ENCODE measurements at places on chromosomes 4 and X. TPM values are rescaled to one million over a fixed set of nuclear protein-coding genes. Genes with fewer than 3 reads are reported as not detected.

DNA sequence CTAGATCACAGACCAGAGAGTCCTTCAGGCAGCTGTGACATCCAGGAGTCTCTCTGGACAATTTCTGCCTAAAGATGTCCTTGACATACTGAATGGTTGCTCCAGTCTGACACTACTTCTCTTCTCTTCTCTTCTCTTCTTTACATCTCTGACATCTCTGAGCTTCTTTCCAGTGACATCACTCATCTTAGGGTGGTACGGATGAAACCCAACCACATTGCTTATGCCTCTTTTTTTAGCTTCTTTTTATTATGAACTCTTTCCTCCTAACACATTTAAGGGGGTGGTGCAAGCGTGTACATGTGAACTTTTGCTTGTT, 39.4 kb upstream of the IRF2 start:
- H3K27ac ChIP-seq: no peak overlapping the region
- no peak for DNase-seq
- H3K27me3 ChIP-seq: no peaks in the 10 kb centered on the region
- no peaks in the 10 kb centered on the region for H3K36me3 ChIP-seq
- H3K4me1 ChIP-seq: peaks cover 5% of the 10 kb centered on the region

DNA sequence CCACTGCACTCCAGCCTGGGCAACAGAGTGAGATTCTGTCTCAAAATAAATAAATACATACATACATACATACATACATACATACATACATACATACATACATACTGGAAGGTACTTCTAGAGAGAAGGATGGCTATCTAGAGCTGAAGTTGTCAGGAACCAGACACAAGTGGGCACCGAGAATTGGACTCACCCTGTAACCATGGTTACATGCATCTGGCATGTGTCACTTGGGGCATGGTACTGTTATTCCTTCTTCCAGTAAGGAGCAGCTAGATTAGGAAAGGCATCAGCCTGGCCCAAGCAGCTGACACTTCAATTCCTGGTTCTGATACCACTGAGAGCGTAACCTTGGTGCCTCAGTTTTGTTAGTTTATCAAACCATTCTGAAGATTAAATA, 127.1 kb downstream of the SH3KBP1 start:
- no peak for DNase-seq
- H3K27ac ChIP-seq: no peak overlapping the region
- peaks cover 5% of the 10 kb centered on the region for H3K27me3 ChIP-seq
- H3K4me3 ChIP-seq: no peak overlapping the region
- H3K36me3 ChIP-seq: no peaks in the 10 kb centered on the region
- H3K4me1 ChIP-seq: no peaks in the 10 kb centered on the region

DNA sequence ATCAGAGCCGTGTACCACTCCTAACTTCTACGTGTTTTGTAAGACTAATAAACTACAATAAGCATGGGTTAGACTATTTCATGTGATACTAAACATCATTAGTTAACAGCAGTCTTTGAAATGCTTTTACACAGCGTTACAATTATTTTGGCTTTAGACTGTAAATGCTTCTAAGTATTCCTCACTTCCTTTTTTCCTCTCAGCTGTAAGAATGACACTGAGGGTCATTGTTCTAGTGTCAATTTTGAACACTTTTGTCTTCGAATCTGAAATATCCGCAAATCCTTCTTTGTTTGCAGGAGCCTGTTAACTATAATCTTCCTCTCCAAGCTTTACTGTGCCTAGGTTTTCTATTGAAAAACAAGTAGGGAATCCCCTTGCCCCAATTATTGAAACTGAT, 1.5 kb downstream of the ABCE1 start:
- peak overlapping the region; percentile 94 for H3K27ac ChIP-seq
- no peak for DNase-seq

GRCh38 chrX:40007131-40007755, 90.5 kb downstream of the BCOR start:
- no peaks in the 10 kb centered on the region for H3K4me1 ChIP-seq
- H3K27me3 ChIP-seq: peaks cover 35% of the 10 kb centered on the region
- no peaks in the 10 kb centered on the region for H3K36me3 ChIP-seq
- H3K4me3 ChIP-seq: no peak overlapping the region

GRCh38 chr4:174640146-174640545, 117.9 kb upstream of the HPGD start:
- no peak overlapping the region for H3K27ac ChIP-seq
- H3K4me1 ChIP-seq: no peaks in the 10 kb centered on the region
- H3K36me3 ChIP-seq: no peaks in the 10 kb centered on the region
- no peak for DNase-seq
- H3K27me3 ChIP-seq: no peaks in the 10 kb centered on the region

- H3K36me3 ChIP-seq: no peaks in the 10 kb centered on the region
- H3K4me1 ChIP-seq: no peaks in the 10 kb centered on the region
- H3K4me3 ChIP-seq: no peak overlapping the region
- H3K27ac ChIP-seq: no peak overlapping the region
- H3K27me3 ChIP-seq: no peaks in the 10 kb centered on the region
- DNase-seq: no peak
Measured at GRCh38 chrX:29496636-29497180, 718.7 kb upstream of the MAGEB2 start.

The PAGE4 gene
- total RNA-seq: not detected

- H3K4me3 ChIP-seq: no peak overlapping the region
- H3K36me3 ChIP-seq: no peaks in the 10 kb centered on the region
- DNase-seq: no peak
- H3K27me3 ChIP-seq: no peaks in the 10 kb centered on the region
- H3K4me1 ChIP-seq: no peaks in the 10 kb centered on the region
- H3K27ac ChIP-seq: no peak overlapping the region
Measured at GRCh38 chr4:95290702-95291101, 258.1 kb downstream of the UNC5C start.

The ARSJ gene
- 0.15 TPM for total RNA-seq

The CT47C1 gene
- total RNA-seq: not detected

GRCh38 chr4:75742451-75742850, 18.1 kb downstream of the USO1 start:
- no peak overlapping the region for H3K4me3 ChIP-seq
- DNase-seq: no peak
- H3K4me1 ChIP-seq: peaks cover 59% of the 10 kb centered on the region
- no peaks in the 10 kb centered on the region for H3K27me3 ChIP-seq
- peak overlapping the region; percentile 84 for H3K27ac ChIP-seq

GRCh38 chrX:78199851-78200250, 60.4 kb upstream of the TAF9B start:
- no peak overlapping the region for H3K4me3 ChIP-seq
- no peak overlapping the region for H3K27ac ChIP-seq
- H3K36me3 ChIP-seq: no peaks in the 10 kb centered on the region
- no peaks in the 10 kb centered on the region for H3K27me3 ChIP-seq
- no peak for DNase-seq
- H3K4me1 ChIP-seq: no peaks in the 10 kb centered on the region

GRCh38 chr4:172996571-172997216, 171.9 kb upstream of the GALNT7 start:
- no peak overlapping the region for H3K27ac ChIP-seq
- H3K4me3 ChIP-seq: no peak overlapping the region
- DNase-seq: no peak
- H3K36me3 ChIP-seq: no peaks in the 10 kb centered on the region
- H3K4me1 ChIP-seq: peaks cover 3% of the 10 kb centered on the region

The HTN3 gene
- total RNA-seq: not detected

The NSG1 gene
- not detected for total RNA-seq

The TGIF2LX gene
- total RNA-seq: not detected

- no peaks in the 10 kb centered on the region for H3K27me3 ChIP-seq
- H3K36me3 ChIP-seq: no peaks in the 10 kb centered on the region
- DNase-seq: peak; percentile 44
- peaks cover 24% of the 10 kb centered on the region for H3K4me1 ChIP-seq
- peak overlapping the region; percentile 93 for H3K4me3 ChIP-seq
- H3K27ac ChIP-seq: peak overlapping the region; percentile 94
Measured at GRCh38 chr4:169269916-169270809, 593 bp downstream of the SH3RF1 start.

The SMIM31 gene
- not detected for total RNA-seq

DNA sequence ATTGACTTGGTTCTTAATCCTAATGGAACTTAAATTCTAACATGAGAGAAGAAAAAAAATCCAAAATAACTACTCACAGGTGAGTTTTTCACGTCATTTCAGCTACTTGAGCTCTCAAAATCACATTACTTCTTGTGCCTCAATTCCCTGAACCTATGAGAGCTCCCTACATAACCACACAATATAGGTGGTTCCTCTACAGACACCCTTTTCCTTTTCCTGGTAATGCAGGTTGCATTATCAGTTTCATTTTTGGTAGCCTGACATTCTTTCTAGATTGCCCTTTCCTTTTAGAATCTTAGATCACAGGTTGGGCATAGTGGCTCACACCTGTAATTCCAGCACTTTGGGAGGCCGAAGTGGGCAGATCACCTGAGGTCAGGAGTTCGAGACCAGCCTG, 4.3 kb downstream of the GPR34 start:
- H3K4me1 ChIP-seq: peaks cover 4% of the 10 kb centered on the region
- no peak for DNase-seq
- no peak overlapping the region for H3K4me3 ChIP-seq
- H3K27me3 ChIP-seq: no peaks in the 10 kb centered on the region

The NLRP2B gene
- total RNA-seq: 0.36 TPM

DNA sequence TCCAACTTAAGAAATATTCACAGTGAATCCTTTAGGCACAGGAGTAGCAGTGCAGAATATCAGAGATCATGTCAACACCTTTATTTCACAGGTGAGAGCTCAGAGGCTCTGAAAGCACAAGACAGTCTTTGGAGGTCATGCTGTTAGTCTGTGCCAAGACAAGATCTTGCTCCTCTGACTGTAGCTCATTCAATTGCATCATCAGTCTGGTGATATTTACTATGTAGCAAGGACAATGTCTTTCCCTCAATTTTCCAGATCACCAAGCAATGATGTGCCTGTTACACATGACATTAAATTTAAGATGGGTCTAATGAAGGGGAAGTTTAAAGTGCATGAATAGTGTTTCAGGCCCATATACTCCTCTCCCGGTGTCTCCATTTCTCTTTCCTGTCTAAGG, 277.5 kb downstream of the IL15 start:
- DNase-seq: no peak
- no peaks in the 10 kb centered on the region for H3K27me3 ChIP-seq
- H3K36me3 ChIP-seq: no peaks in the 10 kb centered on the region
- H3K4me1 ChIP-seq: no peaks in the 10 kb centered on the region
- H3K4me3 ChIP-seq: no peak overlapping the region

The AFM gene
- 0.55 TPM for total RNA-seq

The SPP1 gene
- not detected for total RNA-seq

The ARHGAP24 gene
- total RNA-seq: 5.7 TPM

DNA sequence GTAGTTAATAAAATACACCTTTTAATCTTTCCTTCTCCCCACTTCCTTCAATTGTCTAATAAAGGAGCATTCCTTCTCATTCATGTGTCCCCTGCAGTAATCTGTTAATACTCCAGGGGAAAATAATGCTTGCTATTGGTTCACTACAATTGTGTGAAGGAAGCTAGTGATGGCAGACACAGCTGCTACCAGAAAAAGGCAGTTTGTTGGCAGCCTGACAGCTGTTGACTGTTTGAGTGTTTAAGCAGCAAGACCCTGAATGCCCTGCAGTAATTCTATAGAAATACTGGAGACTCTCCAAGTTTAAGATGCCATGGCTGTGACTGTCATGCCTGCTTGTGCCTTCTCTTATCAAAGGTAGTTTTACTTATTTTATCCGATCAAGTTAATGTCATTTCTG, 359.5 kb downstream of the C4orf33 start:
- no peak for DNase-seq
- no peaks in the 10 kb centered on the region for H3K27me3 ChIP-seq
- no peak overlapping the region for H3K4me3 ChIP-seq
- H3K36me3 ChIP-seq: no peaks in the 10 kb centered on the region
- no peak overlapping the region for H3K27ac ChIP-seq

DNA sequence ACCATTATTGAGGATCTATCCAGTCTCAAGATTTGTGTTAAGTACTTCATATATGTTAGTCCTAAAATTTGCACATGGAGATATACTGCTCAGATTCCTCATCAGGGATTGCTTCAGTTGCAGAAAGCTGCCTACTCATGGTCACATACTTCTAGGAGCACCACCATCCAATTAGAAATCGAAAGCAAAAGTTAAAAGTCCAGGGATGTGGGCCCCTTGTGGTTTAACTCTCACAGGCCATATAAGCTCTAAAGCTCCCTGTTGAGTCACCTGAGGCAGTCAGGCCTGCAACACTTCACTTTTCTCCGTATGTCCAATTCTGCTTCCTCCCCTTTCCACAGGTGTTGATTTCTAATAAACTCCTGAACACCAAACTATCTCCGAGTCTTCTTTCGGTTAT, 84.2 kb downstream of the CNOT6L start:
- H3K36me3 ChIP-seq: peaks cover 19% of the 10 kb centered on the region
- no peaks in the 10 kb centered on the region for H3K27me3 ChIP-seq
- no peak for DNase-seq
- no peaks in the 10 kb centered on the region for H3K4me1 ChIP-seq
- H3K4me3 ChIP-seq: no peak overlapping the region

- no peaks in the 10 kb centered on the region for H3K27me3 ChIP-seq
- peaks cover 41% of the 10 kb centered on the region for H3K4me1 ChIP-seq
- H3K4me3 ChIP-seq: peak overlapping the region; percentile 5
- H3K36me3 ChIP-seq: no peaks in the 10 kb centered on the region
Measured at GRCh38 chr4:142351958-142352357, 494.1 kb downstream of the INPP4B start.

DNA sequence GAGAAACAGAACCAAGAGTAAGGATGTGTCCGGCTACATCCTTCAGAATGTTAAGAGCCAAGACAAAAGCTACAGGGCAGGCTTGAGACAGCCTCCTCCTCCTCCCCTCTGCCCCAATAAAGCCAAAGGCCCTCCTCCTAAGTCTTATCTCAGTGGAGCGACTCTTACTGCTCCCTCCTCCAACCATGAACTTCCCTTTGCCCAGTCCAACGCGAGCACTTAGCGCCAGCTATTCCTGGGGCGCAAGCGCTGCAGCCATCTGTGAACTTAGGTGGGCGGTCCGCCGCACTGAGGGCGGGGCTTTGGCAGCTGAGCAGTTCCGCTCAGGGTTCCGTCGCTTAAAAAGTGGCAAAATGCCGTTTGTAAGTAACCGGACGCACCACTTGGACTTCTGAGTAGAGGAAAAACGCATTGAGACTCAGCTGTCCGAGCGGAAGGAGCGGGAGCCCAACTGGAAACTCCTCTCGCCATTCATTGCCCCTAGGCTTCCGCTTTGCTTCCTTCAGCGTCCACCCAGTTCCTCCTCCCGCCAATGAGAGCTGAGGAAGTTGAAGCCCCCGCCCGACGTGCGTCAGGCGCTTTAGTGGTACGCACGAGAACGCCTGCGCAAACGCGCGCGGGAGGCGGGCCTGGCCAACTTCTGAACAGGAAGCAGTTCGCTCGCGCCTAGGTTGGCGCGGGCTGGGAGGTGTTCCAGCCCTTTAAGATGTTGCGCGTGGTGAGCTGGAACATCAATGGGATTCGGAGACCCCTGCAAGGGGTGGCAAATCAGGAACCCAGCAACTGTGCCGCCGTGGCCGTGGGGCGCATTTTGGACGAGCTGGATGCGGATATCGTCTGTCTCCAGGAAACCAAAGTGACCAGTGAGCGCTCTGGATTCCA, at the start of gene APEX2:
Gene APEX2 (plus strand): TSS at position 647 of the 882 bp plus-strand sequence. CDS start 60 bp downstream, at position 707.
- H3K4me1 ChIP-seq: peaks cover 20% of the 10 kb centered on the region
- H3K27ac ChIP-seq: peak within 1 kb of the TSS; percentile 84
- H3K36me3 ChIP-seq: no peaks in the 10 kb centered on the region
- H3K4me3 ChIP-seq: peak within 1 kb of the TSS; percentile 68
- DNase-seq: peak; percentile 91

Measured in gastrocnemius medialis (tissue), 4 donors.